ENCODE measurements at places on chromosomes 4 and X.

DNA sequence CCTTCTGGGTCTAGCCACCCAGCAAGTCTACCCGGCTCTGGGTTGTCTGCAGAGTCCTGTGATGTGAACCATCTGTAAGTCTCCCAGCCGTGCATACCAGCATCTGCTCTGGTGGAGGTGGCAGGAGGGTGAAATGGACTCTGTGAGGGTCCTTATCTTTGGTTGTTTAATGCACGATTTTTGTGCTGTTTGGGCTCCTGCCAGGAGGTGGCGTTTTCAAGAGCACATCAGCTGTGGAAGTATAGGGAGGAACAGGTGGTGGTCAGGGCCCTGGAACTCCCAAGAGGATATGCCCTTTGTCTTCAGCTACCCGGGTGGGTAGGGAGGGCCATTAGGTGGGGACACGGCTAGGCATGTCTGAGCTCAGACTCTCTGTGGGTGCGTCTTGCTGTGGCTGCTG lies 66.5 kb upstream of the ZFP42 start:
- no peak for DNase-seq

GRCh38 chr4:37524267-37524666 lies 161.9 kb downstream of the RELL1 start:
- no peak for DNase-seq

GRCh38 chr4:176902710-176903323 lies 110.1 kb upstream of the VEGFC start:
- no peak for DNase-seq

DNA sequence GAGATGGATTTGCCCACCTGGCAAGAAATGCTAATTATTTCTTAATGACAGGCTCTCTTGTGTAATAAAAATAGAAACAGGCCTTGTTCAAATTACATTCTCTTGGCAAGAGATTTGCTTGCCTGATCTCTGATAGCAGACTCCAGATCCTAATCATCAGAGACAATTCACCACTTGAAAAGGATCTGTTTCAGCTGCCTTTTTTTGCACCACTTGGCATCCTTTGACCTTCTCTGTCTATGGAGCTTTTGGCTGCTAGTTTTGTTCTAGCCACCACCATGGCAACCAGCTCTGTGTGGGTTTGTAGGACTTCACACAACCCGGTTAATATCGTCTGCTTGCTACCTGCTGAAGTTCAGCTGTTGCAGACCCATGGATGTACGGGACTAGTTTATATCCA lies 241.1 kb upstream of the TLL1 start:
- DNase-seq, result no peak

- DNase-seq, result no peak
Observed at GRCh38 chr4:85393201-85393600, 81.7 kb upstream of the ARHGAP24 start.
